Left lung (tissue), 14 donors: ENCODE measurements at places on chromosomes 6 and 20. TPM values are rescaled to one million over a fixed set of nuclear protein-coding genes. Genes with fewer than 3 reads are reported as not detected.

MEP1A gene
- not detected for polyA plus RNA-seq

CLPSL2 gene
- polyA plus RNA-seq, result not detected

PTPRT gene
- polyA plus RNA-seq, result 2.5 TPM

GGTLC1 gene
- polyA plus RNA-seq, result 1.3 TPM

BPI gene
- polyA plus RNA-seq, result 0.92 TPM

LAMA4 gene
- polyA plus RNA-seq, result 247 TPM

MICA gene
- 15.5 TPM for polyA plus RNA-seq

SRMS gene
- polyA plus RNA-seq, result 0.21 TPM
